ENCODE measurements at places on chromosomes 2 and 18.

- no peak for DNase-seq
Measured at GRCh38 chr2:226875438-226876225, 39.8 kb downstream of the RHBDD1 start.

DNA sequence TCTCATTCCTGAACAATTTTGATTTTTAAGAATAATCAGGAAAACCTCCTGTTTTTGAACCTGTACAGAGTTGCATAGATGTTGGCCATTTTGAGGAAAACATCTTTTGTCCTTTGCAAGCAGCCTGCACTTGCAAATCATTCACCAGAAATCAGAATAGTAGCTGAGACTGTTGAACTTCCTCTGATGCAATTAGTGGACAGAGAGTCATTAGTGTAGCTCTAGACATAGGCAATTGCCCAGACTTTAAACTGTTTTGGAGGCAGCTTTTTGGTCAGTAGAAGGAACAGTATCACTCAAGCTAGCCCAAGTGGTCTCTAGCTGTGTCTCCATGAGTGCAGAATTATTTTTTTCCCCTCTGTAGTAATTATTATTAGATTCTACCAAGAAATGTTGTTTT, 326.1 kb downstream of the PIK3C3 start:
- no peak for DNase-seq

DNA sequence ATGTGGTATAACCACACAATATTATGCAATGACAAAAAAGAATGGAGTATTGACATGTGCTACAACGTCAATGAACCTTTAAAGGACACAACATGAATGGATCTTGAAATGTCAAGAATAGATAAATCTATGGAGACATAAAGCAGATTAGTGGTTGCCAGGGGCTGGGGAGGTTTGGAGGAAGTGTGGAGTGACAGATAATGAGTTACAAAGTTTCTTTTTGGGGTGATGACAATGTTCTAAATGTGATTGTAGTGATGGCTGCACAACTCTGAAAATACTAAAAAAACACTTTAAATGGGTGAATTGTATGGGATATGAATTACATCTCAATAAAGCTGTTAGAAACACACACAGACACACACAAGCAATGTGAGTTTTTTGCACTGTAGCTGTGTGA, 37.4 kb upstream of the C1D start:
- DNase-seq: no peak

GRCh38 chr2:1748176-1748740, 3.9 kb upstream of the PXDN start:
- DNase-seq: no peak

GRCh38 chr2:176166272-176166671, 9.2 kb downstream of the HOXD3 start:
- DNase-seq: no peak

GRCh38 chr18:23126376-23127056, 8.8 kb upstream of the CABLES1 start:
- DNase-seq: no peak

DNA sequence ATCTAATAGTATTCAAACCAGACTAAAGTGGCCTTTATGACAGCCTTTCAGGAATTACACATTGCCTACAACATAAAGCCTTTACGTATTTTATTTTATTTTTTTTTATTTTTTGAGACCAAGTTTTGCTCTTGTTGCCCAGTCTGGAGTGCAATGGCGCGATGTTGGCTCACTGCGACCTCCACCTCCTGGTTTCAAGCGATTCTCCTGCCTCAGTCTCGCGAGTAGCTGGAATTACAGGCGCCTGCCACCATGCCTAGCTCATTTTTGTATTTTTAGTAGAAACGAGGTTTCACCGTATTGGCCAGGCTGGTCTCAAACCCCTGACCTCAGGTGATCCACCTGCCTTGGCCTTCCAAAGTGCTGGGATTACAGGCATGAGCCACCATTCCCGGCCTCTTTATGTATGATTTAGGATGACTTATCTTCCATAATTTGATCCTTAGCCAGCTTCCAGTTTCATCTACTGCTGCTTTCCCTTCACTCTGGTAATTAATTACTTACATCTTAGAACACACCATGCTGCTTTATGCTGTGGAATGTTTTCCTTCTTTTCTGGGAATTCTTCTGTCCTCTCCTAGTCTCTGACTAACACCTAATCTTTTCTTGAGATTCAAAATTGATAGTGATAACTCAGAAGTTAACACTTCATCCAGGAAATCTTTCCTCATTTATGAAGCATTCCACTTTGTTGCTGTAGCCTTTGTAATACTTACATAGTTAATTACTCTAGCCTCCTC, 2.6 kb downstream of the USP14 start:
- DNase-seq: no peak

GRCh38 chr18:48975120-48975816, 24.5 kb upstream of the SMAD7 start:
- no peak for DNase-seq

- no peak for DNase-seq
Measured at GRCh38 chr2:177712462-177712861, 319.9 kb downstream of the AGPS start.

- DNase-seq: peak; percentile 33
Measured at GRCh38 chr2:64873472-64873924, 115.7 kb upstream of the SLC1A4 start.

GRCh38 chr2:197113275-197113711, 186.8 kb upstream of the PGAP1 start:
- DNase-seq: peak; percentile 47

DNA sequence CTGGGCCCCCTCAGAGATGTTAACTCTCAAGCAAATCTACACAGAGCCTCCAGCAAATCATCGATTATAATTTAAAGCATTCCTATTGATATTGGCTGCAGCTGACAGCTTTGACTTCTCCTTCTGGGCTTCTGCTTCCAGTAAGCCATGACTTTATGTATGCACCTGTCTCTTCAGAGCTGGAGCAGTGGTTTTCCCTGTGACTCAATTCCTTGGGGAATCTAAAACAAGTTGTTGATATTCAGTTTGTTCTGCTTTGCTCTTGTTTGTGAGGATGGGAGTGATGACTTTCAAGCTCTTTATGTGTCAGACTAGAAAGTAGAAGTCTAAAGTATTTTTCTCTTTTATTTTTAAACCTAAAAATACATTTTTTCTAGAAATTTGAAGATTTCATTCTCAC, 45.1 kb upstream of the TNP1 start:
- DNase-seq: no peak

- no peak for DNase-seq
Measured at GRCh38 chr18:52657043-52657805, 317.2 kb downstream of the DCC start.

GRCh38 chr2:100882645-100883613, 63.0 kb downstream of the NPAS2 start:
- DNase-seq: peak; percentile 90

All from bronchial epithelial cell (primary cell).